Lung (tissue), 17 donors: ENCODE measurements at places on chromosomes 1 and 21.

GRCh38 chr1:197948926-197949899 lies 32.0 kb downstream of the LHX9 start:
- no peak for DNase-seq

- DNase-seq = no peak
These were observed 237.1 kb downstream of the TRABD2B start for GRCh38 chr1:47759936-47760629.

- DNase-seq = no peak
These were observed 11.7 kb downstream of the FAM151A start for GRCh38 chr1:54611621-54612020.

DNA sequence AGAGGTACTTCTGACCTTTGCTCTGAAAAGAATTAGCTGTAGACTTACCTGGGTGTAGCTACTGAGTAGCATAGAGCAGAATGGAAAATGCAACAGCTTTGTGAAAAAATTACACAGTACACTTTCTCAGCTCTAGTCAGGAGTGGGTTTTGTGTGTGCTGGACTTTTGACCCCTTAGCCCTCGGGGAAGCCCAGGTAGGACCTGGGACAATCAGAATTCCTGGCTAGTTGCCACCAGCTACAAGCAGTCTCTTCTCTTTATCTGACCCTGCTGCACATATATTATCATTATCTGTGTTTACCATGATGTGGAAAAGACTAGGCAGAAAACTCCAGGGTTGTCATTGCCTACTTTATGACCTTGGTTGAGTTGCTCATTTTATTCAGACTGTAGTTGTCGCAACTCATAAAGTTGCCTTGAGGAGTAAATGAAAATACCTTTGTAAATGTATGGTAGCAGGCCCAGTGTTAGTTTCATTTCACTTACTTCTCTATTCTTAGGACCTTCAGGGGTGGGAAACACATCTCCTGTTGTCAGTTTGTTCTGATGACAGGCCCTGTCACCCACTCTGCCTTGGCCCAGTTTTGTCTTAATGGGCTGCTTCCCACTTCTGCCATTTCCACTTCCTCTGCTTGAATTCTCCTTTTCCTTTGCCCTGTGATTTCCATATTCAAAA lies 5.4 kb downstream of the NEK7 start:
- no peak for DNase-seq

GRCh38 chr1:27152004-27152828 lies 2.7 kb downstream of the SLC9A1 start:
- no peak for DNase-seq

DNA sequence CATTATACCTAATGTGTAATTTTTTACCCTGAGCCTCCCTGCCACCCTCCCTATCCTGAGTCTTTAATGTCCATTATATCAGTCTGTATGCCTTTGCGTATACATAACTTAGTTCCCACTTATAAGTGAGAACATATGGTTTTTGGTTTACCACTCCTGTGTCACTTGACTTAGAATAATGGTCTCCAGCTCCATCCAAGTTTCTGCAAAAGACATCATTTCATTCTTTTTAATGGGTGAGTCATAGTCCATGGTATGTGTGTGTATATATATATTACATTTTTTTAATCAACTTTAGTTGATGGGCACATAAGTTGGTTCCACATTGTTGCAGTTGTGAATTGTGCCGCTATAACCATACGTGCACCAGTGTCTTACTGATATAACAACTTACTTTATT lies 477.1 kb upstream of the NEGR1 start:
- DNase-seq = no peak

- no peak for DNase-seq
These were observed 215.8 kb downstream of the TRABD2B start for GRCh38 chr1:47781171-47781959.

GRCh38 chr1:101308935-101309333 lies 72.1 kb downstream of the S1PR1 start:
- no peak for DNase-seq

DNA sequence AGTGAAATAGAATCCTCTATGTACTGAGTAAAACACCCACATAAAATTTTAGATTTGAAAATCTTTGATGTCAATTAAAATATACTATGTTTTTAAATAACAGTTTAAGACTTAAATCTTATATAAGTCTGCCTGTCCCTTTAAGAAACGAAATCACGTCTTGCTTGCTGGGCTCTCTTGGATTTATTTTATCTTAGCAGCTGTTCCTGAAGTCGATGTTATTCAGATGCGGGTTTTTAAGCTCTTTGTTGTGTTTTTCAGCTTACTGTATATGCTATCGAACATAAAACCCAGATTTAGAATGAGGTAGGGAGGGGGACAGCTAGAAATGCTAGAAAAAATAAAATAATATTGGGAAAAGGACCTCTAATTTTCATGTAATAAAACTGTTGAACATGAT lies 11.1 kb upstream of the SSX2IP start:
- peak; percentile 68 for DNase-seq

GRCh38 chr1:20507248-20507563 lies 745 bp downstream of the MUL1 start:
- no peak for DNase-seq

- no peak for DNase-seq
These were observed 82.3 kb downstream of the PLPP3 start for GRCh38 chr1:56496821-56497772.

DNA sequence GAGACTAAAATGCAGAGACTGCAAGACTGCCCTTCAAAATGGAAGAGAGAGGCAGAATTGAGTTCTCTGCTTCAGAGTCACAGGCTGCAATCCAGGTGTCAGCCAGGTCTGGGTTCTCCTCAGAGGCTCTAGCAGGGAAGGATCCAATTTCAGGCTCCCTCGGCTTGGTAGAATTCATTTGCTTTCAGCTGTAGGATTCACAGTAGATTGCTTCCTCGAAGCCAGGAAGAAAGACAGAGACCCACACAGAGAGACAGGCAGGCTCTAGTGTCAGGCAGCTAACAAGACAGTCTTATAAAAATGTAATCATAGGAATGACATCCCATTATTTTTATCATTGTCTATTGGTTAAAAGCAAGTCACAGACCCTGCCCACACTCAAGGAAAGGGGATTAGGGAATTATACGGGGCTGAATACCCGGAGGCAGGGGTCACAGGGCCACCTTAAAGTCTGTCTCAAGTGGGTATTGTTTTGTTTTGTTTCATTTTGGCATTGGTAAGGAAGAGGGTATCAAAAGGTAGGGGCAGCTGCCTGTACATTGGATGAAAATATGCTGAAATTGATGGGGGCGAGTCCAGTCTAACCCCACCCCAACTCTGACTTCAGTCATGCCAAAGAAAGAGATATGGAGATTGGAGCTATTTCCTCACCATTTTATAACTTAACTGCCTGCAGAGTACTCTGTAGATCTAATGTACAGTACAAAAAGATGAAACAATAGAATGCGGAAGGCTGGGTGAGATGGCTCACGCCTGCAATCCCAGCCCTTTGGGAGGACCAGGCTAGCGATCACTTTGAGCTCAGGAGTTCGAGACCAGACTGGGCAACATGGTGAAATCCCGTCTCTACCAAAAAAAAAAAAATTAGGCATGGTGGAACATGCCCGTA lies 9.5 kb upstream of the TBCE start:
- no peak for DNase-seq

GRCh38 chr1:47774986-47775834 lies 222.0 kb downstream of the TRABD2B start:
- DNase-seq = no peak

DNA sequence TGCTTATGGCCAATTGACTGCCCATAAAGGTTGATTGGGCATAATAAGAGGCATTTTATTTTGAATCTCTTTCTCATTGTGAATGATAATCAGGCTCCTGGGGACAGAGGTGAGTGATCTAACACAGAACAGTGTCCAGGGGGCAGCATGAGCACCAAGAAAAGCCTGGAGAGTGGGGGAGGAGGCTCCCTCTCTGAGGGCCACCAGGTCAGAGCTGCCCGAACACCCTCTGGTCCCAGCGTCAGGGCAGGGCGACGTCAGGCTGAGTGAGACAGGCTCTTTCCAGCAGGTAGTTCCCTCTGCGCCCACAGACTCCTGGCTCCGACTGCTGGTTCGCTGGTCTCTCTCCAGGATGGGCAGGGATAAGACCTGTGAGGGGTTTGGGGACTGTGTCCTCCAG lies 250.2 kb upstream of the C1orf174 start:
- no peak for DNase-seq

- DNase-seq = peak; percentile 41
These were observed at the start of gene TRIM17 for GRCh38 chr1:228416217-228416933. TSS of gene TRIM17 (minus strand) at chr1:228416861. CDS start at chr1:228415072, 1,789 bp downstream.

- peak; percentile 65 for DNase-seq
These were observed 511 bp upstream of the SNX27 start for GRCh38 chr1:151611288-151611790.

DNA sequence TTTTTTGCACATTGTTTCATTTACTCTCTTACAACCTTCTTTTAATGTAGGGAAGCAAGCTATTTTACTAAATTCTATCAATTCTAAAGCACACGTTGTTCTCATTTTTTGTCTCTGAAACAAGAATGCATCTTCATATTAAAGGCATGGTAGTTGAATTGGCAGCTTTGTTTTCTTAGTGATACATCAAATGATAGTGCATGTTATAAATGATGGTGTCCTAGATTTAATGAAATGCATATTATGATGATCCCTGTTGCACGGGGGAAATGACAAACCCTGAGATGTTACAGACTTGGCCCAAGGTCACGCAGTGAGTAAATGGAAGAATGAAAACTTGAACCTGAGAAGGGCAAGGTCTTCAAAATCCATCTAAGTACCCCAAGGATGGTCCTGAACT lies 213.1 kb downstream of the KAZN start:
- no peak for DNase-seq
